NCI-H1417 treated with DMSO at 0.1 percent for 48 hours (cell line): ENCODE measurements at places on chromosomes 11 and 22.
A peak's percentile ranks its signal among the peaks of the same experiment; 100 is the strongest.

GRCh38 chr22:44991218-44991617 lies 18.6 kb downstream of the PHF21B start:
- no peak for DNase-seq

DNA sequence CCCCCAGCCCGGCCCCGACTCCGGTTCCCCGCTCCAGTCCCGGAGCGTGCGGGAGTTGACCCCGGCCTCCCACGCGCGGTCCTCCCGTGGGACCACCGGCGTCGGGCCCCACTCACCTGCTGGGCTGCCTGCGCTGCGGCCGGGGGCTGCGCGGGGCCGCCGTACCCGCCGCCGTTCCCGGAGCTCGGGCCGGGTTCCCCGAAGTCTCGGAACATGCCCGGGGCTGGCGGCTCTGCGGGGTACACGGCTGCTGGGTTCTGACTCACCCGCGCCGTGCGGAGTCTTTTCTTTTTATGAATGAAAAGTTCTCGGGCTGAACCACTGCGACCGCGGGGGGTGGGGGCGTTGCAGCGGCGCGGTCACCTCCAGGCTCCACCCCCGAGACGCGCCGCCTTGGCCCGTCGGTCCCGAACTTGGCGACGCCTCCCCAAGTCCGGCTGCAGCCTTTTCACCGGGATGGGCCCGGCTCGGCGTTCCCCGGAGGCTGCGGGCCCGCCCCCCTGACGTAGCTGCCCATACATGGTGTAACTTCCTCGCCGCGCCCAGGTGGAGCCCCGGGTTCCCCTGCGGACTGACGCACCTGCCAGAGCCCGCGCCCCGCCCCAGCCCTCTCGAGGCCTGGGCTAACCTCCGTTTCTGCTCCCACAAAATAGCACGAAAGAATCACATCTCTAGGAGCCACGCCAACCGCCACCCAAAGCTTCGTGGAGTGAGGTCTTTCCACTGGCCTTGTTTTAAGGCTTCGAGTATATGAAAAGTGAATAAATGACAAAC lies at the start of gene FOSL1:
TSS of gene FOSL1 (minus strand) at position 264 of the 774 bp plus-strand sequence. CDS start at position 215, 49 bp downstream.
- DNase-seq: peak; percentile 31

DNA sequence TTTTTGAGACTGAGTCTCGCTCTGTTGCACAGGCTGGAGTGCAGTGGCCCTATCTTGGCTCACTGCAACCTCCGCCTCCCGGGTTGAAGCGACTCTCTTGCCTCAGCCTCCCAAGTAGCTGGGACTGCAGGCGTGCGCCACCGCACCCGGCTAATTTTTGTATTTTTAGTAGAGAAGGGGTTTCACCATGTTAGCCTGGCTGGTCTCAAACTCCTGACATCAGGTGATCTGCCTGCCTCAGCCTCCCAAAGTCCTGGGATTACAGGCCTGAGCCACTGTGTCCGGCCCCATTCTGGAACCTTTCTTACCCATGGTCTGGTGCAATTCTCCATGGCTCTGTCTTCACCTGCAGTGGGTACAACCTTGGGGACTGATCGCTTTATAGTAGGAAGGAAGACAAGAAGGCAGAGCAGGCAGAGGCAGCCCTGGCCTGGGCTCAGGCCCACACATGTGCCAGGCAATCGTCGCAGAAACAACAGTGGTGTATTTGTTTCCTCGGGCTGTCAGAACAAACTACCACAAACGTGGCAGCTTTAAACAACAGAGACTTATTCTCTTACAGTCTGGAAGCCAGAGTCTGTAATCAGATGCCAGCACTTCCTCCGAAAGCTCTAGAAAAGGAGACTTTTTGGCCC lies 4.0 kb upstream of the PTGDR2 start:
- no peak for DNase-seq

GRCh38 chr11:7501894-7502293 lies 11.9 kb upstream of the PPFIBP2 start:
- DNase-seq: no peak

DNA sequence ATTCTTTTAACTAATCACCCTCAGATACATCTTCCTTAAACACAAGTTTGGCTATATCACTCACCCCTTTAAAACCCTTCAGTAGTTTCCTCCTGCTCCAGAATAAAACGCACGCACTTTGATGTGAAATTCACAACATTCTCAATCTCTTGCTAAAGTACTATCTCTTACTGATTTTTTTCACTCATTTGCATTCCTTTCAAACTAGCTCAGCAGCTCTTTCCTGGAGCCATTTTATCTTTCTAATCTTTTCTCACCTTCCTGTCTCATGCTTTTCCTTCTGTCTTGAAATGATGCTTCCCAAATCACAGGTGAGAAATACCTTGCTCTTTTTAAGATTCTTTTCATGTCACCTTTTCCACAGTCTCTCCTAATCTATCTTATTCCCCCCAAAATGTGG lies 1074.4 kb downstream of the DLG2 start:
- no peak for DNase-seq

DNA sequence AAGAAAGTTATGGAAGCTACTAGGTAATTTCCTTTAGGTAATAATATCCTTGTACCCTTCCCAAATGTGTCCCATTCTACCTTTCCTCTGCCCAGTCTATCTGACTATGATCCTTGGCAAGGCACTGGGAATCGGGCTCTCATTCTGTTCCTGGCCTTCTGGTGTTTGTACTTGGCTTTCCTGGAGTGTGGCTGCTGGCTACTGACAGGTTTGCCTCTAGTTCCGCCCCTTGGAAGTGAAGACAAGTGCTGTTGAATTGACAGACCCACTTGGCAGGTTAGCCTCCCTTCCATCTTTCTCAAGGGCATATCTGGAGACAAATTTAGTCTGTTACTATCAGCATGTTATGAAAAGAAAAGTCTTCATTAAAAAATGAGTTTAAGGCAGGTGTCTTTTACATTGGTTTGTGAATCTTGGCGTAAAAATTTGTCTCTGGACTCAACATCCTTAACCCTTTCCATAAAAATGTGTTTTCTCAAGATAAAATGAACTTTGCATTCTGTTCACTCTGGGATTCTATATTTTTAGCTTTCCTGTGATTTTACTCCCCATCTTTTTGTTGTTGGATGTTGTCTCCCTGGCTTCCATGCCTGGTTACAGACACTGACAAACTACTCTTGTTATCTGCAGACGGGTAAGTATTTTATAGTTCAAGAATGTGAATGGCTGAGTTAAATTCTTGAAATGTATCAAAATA lies 287.4 kb upstream of the PDGFD start:
- DNase-seq: no peak

DNA sequence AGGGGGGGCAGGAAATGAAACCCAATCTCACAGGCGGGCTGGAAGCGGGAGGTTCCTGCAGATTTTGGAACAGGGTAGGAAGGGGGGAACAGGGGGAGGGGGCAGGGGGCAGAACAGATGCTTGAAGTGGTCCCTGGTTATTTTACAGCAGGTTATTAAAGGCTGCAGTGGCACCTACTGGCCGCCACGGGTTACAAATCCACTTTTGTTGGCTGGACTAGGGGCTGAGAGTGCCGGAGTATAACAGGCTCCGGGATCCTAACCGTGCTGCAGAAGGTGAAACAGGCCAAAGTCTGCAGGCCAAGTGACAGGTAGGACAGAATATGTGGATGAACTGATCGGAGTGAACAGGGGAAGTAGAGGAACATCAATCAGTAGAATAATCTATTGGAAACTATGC lies 2.5 kb downstream of the ROBO3 start:
- no peak for DNase-seq

GRCh38 chr11:3795131-3796001 lies 2.0 kb downstream of the NUP98 start:
- no peak for DNase-seq

- DNase-seq: no peak
Observed at GRCh38 chr22:36840106-36840505, 20.7 kb upstream of the NCF4 start.

DNA sequence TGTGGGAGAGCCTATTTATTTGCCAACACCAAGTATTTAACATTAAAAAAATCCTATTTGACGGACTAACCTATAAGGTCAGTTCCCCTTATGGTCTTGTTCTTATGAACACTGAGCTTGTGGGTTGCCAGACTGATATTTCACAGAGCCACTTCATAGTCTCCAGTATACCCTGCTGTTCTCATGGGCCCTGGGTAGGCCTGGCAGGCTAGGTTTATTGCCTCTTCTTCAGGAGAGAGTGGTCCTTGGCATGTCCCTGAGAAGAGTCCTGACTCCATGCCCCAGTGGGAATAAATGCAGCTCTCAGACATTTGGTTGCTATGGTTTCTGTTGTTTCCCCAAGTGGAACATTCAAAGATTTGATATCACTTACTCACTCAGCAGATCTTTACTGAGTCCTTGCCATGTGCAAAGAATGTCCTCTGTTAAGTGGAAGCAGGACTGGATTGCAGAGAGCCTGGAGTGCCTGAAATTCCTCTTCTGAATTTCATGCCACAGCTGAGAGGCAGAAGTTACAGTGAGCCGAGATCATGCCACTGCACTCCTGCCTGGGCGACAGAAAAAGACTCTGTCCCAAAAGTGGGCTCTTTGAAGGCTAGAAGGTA lies 15.7 kb downstream of the SLC5A1 start:
- DNase-seq: no peak

- no peak for DNase-seq
Observed at GRCh38 chr11:88188932-88189253, 13.7 kb upstream of the RAB38 start.

- DNase-seq: peak; percentile 35
Observed at GRCh38 chr11:117882311-117882905, 6.0 kb upstream of the FXYD6 start.

DNA sequence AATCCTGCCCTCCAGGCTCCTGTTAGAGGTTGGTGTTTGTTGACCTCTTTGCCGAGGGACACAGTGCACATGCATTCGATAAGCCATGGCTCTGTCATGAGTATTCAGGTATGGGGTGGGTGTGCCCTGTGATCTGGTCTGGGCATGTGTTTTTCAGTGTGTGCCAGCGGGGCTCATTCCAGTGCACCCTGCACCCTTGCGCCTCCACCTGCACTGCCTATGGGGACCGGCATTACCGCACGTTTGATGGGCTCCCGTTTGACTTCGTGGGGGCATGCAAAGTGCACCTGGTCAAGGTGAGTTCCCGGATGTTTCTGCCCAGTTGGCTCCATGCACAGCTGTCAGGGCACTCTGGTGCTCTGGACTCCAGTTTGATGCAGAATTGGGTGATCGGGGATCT lies 44.2 kb downstream of the OTOG start:
- DNase-seq: no peak

- no peak for DNase-seq
Observed at GRCh38 chr22:43777286-43777685, 34.8 kb downstream of the EFCAB6 start.

- no peak for DNase-seq
Observed at GRCh38 chr11:75878933-75879332, 63.9 kb downstream of the UVRAG start.

GRCh38 chr11:6397156-6397555 lies 6.9 kb downstream of the SMPD1 start:
- DNase-seq: no peak

DNA sequence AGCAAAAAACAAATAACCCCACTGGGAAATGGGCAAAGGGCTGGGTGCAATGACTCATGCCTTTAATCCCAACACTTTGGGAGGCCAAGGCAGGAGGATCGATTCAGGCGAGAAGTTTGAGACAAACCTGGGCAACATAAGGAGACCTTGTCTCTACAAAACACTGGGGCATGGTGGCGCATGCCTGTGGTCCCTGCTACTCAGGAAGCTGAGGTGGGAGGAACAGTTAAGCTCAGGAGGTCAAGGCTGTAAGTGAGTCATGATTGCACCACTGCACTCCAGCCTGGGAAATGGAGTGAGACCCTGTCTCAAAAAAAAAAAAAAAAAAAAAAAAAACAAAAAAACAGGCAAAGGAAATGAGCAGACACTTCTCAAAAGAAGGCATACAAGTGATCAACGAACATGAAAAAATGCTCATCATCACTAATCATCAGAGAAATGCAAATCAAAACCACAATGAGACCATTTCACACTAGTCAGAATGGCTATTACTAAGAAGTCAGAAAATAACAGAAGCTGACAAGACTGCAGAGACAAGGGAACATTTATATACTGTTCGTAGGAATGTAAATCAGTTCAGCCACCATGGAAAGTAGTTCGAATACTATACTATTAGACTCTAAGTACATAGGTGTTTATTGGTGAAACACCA lies 48.2 kb upstream of the SMCO4 start:
- DNase-seq: no peak

DNA sequence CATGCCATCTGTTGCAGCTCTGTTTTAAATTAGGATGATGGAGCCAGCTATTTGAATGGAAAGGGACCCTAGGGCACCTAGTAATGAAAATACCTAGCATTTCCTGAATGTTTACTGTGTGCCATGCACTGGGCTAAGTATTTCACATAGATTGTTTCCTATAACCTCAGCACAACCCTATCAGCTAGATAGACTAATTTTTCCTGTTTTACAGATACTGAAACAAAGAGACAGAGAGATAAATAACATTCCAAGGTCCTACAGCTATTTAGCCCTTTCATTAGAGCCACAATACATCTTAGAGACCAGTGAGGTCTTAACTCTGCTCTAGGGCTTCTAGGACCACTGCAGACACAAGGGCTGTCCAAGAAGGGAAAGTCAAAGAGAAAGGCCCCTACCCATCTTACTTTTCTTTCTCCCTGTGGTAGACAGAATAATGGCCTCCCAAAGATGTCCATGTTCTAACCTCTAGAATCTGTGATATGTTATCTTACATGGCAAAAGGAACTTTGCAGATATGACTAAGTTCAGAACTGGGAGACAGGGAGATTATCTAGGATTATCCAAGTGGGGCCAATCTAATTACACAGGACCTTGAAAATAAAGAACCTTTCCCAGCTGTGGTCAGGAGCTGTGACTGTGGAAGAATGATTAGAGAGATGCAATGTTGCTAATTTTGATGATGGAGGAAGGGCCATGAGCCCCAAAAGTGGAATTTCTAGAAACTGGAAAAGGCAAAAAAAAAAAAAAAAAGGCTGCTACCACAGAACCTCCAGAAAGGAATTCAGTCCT lies 157.0 kb downstream of the CCDC34 start:
- DNase-seq: no peak

GRCh38 chr11:130404727-130405126 lies 23.7 kb downstream of the ADAMTS8 start:
- DNase-seq: no peak

DNA sequence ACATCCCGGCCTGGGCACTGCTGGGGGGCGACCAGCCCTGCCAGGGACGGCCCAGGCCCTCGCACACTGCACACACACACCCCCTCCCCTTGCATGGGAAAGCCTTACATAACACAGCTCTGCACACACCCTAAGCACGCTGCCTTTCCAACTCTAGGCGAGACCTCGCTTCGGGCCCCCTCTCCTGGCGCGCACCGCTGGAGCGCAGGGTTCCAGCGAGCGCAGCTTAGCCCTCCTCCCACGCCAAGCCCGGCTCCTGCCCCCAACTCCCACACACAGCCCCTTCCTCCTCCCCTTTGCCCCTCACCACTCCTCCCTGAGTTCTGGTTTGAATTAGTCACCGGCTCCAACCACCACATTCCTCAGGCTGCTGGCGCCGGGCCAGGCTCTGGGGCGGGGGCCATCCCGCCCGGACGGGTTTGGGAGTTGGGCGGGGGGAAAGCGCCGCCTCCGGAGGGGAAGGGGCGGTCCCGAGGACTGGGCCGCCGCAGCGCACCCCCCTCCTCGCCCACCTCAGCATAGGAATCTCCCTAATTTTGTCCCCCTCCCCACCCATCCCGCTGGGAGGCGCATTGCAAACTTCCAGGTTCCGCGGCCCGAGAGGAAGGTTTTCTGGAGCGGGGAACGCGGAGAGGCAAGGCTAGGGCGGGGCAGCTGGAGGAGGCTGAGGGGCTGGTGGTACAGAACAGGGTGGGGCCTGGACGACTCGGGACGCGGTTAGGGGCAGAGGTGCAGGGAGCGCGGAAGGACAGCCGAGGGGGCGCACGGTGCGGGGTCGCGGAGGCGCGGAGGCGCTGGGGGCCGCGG lies 966 bp downstream of the AHNAK start:
- no peak for DNase-seq
